ENCODE measurements at places on chromosomes 1 and 21.

GRCh38 chr21:14382486-14382834 is 486 bp downstream of the HSPA13 start:
- peak; percentile 3 for DNase-seq

DNA sequence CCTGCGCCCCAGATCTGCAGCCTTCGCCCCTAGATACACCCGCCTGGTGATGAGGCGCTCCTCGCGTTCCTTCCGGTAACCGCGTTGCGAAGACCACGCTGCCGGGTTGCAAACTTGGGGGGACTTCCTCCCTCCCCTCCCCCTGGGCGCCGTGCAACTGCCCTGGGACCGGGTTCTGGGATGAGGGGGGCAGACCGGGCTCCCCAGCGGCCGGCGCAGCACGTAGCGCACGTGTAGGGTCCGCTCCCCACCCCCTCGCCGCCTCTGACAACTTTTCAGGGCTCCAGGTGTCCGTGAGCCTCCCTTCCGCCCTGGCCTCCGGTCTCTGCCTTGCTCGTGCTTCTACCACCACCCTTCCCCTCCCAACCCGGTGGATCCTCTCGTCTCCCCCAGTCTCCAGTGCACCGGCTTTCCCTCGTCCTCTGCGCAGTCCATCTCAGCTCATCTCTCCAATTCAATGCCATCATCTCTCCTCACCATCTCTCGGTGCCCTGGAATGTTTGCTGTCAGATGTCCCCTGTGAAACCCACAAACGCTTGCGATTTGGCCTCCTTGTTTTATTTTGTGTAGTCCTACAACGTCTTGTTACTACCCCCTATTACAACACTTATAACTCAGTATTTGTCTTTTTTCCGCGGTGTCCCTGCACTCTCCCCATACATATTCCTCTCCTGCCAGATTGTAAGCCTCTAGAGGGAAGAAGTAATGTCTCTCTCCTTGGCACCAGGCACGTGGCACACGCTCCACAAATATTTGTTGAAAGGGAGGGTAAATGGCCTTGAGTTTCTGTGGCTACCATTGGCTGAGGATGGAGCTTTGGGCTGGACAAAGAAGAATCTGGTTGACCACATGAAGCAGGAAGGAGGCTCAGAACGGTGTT is 782 bp downstream of the PCAT6 start:
- no peak for DNase-seq

GRCh38 chr1:25912076-25912831 is 6.0 kb upstream of the STMN1 start:
- DNase-seq = no peak

DNA sequence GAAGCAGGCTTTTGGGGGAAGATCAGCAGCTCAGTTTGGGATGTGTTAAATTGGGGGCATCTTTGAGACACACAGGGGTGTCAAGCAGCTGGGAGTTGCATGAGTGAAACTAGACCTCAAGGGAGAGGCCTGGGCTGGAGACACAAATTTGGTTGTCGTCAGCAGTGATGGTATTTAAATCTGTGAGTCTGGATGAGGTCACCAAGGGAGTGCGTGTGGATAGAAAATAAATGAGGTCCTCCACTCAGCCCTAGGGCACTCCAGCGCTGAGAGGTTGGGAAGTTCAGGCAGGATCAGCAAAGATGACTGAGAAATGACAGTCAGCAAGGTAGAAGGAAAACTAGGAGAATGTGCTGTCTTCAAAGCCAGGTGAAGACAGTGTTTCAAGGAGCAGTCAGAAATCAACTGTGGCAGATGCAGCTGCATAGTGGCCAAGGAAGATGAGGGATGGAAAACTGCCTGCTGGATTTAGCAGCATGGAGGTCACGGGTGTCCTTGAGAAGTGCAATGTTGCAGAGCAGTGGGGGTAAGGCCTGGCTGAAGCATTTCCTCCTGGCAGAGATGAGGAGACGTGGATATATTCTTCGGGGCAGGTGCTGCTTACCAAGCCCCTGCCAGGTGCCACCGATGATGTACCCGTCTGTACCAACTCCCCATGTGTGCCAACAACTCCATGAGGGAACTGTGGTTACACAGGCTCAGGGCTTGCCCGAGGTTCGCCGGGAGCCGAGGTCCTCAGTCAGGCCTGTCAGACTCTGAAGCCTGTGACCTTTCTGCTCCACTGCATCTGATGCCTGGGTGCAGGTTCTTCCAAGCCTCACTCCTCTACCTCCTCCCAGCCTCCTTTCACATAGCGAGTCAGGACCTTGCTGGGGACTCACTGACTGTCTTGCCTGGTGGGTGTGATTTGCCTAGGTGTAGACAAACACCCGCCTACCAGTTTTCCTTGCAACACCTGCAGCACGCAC is 11.3 kb downstream of the MAP7D1 start:
- DNase-seq = no peak

GRCh38 chr1:218165701-218166114 is 119.4 kb upstream of the RRP15 start:
- no peak for DNase-seq

- DNase-seq = no peak
These were observed 41.5 kb downstream of the CBS start for GRCh38 chr21:43034101-43034500.

- DNase-seq = no peak
These were observed 3.1 kb downstream of the PBX1 start for GRCh38 chr1:164562061-164562460.

DNA sequence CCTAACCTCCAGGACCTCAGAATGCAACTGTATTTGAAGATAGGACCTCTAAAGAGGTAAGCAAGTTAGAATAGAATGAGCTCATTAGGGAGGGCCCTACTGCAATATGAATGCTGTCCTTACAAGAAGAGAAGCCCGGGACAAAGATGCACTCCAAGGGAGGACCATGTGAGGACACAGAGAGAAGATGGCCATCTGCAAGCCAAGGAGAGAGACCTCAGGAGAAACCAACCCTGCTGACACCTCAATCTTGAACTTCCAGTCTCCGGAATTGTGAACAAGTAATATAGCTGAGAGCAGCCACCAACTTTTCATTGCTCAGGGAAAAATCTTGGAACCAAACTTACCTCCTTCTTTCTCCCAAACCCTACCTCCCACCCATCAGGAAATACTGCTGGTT is 15.0 kb upstream of the GALNT2 start:
- DNase-seq = no peak

- no peak for DNase-seq
These were observed at the start of gene ZBTB7B for GRCh38 chr1:155002464-155003226. Gene ZBTB7B, plus strand, starts transcription at chr1:155002802. Its CDS starts 11,859 bp downstream, at chr1:155014661.

- no peak for DNase-seq
These were observed 26.7 kb upstream of the MX1 start for GRCh38 chr21:41399246-41399800.

DNA sequence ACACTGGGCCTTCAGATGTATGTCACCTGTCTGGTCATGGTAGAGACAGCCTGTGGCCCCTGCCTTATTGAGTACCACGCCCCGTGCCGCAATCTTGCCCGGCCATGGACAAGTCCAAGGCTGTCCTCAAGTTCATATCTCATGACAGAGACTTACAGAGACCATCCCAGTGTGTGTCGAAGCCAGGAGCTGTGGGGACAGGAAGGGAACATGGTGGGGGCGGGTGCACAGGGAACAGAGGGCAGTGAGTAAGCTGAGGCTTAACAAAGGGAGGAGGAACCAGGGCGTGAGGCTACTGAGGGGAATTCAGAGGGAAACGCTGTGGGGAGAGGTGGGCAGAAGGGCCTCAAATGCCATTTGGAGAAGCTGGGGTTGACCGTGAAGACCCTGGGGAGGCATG is 75.8 kb downstream of the ALPL start:
- no peak for DNase-seq

- no peak for DNase-seq
These were observed 587 bp downstream of the NKAIN1 start for GRCh38 chr1:31238986-31239613.

- no peak for DNase-seq
These were observed 20.3 kb downstream of the CDCP2 start for GRCh38 chr1:54132495-54132894.

GRCh38 chr1:51549016-51549619 is 30.1 kb upstream of the EPS15 start:
- no peak for DNase-seq

- DNase-seq = no peak
These were observed 183.4 kb upstream of the NFIA start for GRCh38 chr1:60898987-60899386.

DNA sequence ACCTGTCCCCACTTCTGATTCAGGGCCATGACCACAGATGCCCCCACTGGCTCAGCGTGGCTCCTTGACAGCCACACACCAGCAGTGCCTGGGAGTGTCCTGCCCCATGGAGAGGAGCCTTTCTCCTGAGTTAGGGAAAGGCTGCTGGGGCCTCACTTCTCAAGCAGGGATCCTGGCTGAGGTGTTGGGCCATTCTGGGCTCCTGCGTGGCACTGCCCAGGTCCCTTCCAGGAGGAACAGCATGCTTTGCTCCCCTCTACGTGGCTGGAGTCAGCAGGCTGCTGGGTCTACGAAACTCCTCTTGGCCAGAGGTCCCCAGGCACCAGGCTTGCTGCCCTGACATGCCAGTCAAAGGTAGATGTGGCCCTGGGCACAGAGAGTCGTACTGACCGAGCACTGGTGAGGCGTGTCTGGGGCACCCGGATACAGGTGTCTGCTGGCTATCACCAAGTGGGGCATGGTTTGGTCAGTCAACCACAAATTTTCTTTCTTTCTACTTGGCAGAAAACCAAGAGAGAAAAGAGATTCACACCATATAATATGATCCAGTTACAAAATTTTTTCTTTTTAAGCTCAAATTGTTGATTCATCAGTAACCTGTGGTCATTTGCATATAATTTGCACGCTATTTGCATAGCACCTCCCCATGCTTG is 4.1 kb downstream of the ADORA1 start:
- DNase-seq = no peak

GRCh38 chr1:242847390-242847993 is 323.0 kb upstream of the PLD5 start:
- no peak for DNase-seq

GRCh38 chr1:39700348-39700747 is 9.1 kb upstream of the HPCAL4 start:
- no peak for DNase-seq

DNA sequence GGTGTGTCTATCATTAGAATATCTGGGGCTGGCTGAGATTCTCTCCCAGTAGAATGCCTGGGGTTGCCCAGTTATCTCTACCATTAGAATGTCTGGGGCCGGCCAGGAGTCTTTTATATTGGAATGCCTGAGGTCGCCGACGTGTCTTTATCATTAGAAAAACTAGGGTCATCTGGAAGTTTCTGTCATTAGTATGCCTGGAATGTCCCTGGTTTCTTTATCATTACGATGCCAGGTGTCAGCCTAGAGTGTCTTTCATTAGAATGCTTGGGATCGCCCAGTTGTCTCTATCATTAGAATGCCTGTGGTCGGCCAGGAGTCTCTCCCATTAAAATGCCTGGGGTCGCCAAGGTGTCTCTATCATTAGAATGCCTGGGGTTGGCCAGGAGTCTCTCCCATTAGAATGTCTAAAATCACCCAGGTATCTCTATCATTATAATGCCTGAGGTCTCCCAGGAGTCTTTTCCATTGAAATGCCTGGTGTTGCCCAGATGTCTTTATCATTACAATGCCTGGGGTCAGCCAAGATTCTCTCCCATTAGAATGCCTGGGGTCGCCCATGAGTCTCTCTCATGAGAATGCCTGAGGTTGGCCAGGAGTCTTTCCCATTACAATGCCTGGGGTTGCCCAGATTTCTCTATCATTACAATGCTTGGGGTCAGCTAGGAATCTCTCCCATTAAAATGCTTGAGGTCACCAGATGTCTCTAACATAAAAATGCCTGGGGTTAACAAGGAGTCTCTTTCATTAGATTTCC is 53.2 kb downstream of the RNF187 start:
- DNase-seq = no peak

DNA sequence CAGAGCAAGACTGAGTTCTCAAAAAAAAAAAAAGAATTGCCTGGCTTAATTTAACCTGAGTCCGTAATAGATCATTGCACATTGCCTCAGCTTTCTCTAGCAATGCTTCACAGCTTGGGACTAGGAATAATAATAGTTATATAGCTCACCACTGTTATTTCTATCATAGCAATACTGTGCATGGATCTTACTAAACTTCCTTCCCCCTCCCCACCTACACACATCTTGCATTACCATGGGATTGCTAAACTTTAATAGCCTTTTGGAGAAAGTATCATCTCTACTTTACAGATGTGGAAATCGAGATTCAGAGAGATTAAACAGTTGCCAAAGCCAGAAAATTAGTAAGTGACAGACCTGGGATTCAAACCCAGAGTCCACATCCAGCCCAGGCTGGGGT is 99.4 kb downstream of the ATP5PO start:
- no peak for DNase-seq

DNA sequence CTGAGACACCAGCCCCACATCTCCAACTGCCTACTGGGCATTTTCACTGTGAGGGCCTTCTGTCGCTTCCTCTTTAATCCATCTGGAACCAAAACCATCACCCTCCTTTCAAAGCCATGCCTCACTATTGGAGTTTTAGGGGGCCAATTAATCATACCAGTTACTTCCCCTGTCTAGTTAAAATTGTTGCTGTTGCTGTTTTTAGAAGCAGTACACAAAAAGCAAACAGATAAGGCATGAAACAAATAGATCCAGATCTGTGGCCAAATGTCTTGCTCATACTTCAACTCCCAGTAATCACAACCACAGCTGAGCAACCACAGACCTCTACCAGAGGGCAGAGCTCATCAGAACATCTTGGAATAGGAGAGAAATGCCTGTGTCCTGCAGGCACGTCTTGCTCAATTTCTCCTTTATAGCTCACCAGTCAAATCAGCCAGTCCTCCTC is 133.8 kb upstream of the C1orf105 start:
- DNase-seq = no peak

DNA sequence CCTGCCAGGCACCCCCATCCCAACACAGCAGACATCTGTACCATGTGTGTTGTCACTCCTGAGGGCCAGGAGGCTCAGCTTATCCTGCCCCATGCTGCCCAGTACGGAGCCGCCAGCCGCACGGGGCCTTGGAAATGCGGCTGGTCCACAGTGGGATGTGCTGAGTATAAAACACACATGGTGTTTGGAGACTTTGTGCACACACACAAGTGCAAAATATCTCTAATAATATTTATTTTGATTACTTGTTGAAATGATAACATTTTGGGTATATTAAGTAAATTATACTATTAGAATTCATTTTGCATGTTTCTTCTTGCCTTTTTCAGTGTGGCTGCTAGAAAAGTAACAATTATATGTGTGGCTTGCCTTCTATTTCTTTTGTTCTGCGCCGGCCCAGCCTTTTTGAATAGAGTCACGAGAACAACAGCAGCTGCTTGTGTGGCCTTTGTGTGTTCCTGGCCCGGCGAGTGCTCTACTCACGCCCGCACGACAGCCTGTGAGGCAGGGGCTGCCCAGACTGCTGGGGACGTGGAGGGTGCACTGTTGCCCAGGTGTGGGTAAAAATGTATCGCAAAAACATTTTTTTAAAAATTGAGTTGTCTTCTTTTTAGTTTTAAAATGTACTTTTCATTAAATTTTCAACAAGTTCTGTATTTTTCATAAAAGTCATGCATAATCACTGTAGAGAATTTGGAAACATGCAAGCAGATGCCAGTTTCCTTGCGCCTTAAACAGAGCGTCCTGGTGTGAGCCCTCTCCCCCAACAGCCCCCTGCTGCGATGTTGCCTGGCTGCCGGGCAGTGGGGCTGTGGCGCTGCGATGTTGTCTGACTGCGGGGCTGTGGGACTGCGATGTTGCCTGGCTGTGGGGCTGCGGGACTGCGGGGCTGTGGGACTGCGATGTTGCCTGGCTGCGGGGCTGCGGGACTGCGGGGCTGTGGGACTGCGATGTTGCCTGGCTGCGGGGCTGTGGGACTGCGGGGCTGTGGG is 35.5 kb downstream of the COQ8A start:
- DNase-seq = no peak

Data from stimulated activated CD8-positive, alpha-beta memory T cell treated with anti-CD3 and anti-CD28 coated beads, Interleukin-2, amount 100 ng/mL, for 1 hour (primary cell).